ENCODE measurements at places on chromosomes 4 and X.
A peak's percentile ranks its signal among the peaks of the same experiment; 100 is the strongest.

GRCh38 chr4:29309050-29309449, 1411.1 kb upstream of the PCDH7 start:
- no peak for DNase-seq

DNA sequence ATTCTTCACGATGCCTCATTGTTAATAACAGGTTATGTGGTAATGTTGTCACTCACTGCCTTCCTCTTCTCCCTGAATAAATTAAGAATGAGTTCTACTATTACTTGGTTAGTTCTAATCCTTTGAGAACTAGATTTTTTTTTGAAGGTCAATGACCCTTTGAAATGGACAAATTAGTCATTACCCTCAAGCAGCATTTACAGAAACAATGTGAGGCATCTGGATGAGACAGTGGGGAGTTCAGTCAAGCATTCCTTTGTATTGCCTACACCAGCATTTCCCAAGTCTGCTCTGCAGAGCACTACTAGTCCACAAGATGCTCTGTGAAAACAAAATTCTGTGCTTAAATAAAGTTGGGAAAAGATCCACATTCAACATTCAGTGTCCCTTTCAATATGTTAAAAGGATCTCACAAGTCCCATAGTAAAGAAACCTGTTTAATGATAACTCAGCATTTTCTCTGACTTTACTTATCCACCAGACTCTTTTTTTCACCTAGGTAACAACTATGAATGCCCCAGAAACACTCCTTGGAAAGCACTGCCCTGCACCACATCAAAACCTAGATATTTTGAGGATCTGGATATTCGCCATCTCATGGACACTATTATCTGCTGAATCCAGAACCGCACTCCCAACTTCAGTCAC, 60.6 kb downstream of the CHRDL1 start:
- peak; percentile 64 for DNase-seq

DNA sequence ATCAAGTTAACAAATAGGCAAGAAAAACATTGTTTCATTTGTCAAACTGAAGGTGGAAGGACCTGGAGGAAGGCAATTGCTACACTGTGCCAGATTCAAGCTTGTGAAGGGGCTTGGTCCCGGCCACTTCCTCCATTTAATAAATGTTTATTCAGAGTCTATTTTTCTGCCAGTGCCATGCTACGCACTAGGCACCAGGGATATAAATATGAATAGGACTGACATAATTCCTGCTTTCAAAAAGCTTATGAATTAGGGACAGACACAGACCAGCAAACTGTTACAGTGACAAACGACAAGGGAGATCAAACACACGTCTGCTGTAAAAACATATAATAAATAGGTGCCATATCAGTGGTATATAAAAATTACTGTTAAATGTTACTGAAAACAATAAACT, 571 bp downstream of the TLR6 start:
- no peak for DNase-seq

DNA sequence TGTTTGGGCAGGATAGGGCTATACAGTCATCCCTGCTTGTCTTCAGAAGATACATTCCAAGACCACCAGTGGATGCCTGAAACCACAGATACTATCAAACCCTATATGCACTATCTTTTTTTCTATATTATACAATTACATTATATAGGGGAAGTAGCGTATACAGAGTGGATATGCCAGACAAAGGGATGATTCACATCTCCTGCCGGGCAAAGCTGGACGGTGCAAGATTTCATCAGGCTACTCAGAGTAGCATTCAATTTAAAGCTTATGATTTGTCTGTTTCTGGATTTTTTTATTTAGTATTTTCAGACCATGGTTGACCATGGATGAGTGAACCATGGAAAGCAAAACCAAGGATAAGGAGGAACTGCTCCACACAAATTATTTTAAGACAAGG, 7.0 kb upstream of the AMTN start:
- no peak for DNase-seq

- DNase-seq: no peak
These were observed 1471.6 kb upstream of the ADGRL3 start for GRCh38 chr4:59728496-59728895.

DNA sequence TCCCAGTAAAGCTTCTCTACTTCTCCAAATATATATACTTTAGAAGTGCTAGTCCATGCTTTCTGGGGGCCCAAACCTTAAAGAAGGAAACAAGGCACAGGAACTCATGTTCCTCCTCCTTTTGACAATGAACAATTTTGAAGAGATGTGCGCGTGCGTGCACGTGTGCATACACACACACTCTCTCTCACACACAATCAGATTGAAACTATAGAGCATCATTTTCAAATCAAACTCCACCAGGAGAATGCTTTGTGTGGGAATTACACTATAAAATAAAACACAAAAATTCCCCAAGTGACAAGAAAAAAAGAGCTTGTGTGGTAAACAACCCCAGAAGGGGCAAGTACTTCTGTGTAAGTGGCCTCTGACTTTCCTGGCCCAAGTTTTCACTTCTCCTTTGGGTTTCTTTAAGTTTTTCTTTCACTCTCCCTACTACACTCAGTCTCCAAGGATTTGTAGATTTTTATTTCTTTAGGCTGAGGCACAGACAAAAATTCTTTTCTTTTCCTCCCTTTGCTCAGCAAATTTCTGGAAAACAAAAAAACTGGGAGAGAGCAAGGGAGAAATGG, 46.6 kb upstream of the SHISA3 start:
- no peak for DNase-seq

DNA sequence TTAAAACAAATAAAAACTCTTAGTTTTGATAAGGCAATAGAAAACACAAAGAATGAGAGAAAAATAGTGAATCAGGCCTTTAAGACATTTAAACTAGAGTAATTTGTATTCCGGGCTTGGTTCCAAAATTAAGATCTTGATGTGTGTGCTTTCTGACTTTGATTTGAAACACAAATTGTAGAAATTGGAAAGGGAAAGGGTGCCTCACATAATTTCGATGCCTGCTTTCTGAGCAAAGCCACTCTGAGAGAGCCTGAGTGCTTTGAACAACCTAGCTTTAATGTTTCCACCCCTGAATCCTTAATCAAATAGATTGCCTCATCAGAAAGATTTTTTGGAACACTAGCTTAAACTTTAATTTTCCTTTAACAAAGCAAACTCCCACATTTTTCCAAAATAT, 666.8 kb downstream of the PCDH18 start:
- no peak for DNase-seq

- no peak for DNase-seq
These were observed 102.5 kb downstream of the ZNF518B start for GRCh38 chr4:10354746-10355145.

DNA sequence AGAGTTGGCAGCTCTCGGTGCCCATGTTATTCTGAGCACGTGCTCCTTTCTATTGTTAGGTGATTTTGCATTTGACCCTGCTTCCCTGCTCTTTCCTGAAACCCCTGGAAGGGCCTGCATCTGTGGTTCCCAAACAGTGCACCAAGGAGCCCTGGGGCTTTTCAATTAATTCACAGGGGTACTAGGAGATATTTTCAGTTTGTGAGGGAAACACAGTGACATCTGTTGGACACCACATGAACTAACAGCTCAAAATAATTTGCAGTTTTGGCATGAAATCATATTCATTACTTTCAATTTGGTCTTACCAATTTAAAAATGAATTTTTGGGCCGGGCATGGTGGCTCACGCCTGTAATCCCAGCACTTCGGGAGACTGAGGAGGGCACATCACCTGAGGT, 156.6 kb downstream of the GATB start:
- no peak for DNase-seq

- no peak for DNase-seq
These were observed 231.0 kb downstream of the SPOCK3 start for GRCh38 chr4:167003326-167003725.

GRCh38 chr4:89868276-89868675, 26.4 kb upstream of the MMRN1 start:
- DNase-seq: no peak

DNA sequence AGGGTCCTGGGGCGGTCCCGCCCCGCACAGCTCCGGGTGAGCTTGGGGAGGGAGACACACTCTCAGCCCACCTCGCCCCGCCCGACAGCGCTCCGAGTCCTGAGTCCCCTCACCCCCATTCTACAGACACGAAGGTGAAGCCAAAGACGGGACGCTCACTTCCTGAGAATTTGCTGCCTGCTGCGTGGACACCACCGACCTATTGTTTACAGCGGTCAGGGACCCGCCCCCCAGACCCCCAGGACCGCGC, 796 bp upstream of the ZNF141 start:
- DNase-seq: no peak

- DNase-seq: no peak
These were observed 236.1 kb downstream of the MGST2 start for GRCh38 chr4:139901531-139902320.

DNA sequence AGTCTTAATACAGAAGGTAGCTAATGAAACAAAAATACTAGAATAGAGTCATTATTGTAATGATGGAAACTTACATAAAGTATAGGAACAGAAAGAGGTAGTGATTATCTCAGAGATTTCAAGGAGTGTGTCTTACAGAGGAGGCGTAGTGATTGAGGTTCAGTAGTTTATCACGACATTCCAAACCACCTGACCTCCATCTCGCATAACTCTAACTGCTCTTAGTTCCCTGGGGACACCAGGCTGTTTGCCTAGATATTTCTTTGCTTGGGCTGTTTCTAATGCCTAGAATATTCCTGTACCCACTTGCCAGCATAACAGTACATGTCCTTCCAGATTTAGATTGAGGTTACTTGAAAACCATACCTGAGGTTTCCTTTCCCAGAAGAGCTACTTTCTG, 29.1 kb downstream of the STAG2 start:
- DNase-seq: no peak

DNA sequence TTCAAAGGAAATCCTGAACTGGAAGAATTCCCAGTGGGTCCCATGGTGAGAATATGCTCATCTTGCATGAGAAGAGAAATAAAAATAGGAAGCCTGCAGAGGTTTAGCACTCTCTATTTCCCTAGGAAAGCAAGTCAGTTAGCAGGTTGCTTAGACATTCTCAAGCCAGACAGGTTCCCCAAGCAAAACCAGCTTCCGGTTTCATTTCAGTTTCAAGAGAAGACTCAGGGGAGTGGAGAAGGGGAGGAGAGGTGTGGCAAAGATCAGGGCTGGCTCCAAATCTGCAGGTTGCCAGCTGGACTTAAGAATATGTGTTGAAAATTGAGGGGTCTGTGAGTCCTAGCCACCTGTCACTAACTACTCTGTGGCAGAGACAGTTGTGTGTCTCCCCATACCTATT, 107.5 kb downstream of the CLNK start:
- DNase-seq: no peak

Measured in AG09309 (cell line).